ENCODE measurements at places on chromosomes 6 and 20.

GRCh38 chr6:102798636-102799035 lies 1405.1 kb downstream of the GRIK2 start:
- no peak for DNase-seq

- DNase-seq = no peak
Observed at GRCh38 chr20:57122536-57123489, 143.6 kb downstream of the BMP7 start.

- no peak for DNase-seq
Observed at GRCh38 chr6:157954150-157955117, 27.2 kb upstream of the SYNJ2 start.

DNA sequence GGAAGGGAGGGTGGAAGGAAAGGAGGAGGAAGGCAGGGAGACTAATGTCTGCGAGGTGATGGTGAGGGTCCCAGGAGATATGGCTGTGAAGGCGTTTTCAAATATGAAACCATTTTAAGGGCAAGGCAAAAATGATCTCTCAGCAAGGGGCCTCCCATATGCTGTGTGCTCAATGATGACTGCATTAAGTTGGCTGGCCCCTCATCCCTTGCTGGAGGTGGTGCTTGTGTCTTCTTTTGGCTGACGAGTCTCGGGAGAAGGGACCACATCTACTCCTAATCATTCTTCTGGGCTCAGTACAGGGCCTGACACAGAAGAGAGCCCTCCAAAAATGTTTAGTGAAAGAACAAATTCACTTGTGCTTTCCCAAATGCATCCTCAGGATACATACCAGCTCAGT lies 23.0 kb upstream of the MRPS18A start:
- DNase-seq = no peak

DNA sequence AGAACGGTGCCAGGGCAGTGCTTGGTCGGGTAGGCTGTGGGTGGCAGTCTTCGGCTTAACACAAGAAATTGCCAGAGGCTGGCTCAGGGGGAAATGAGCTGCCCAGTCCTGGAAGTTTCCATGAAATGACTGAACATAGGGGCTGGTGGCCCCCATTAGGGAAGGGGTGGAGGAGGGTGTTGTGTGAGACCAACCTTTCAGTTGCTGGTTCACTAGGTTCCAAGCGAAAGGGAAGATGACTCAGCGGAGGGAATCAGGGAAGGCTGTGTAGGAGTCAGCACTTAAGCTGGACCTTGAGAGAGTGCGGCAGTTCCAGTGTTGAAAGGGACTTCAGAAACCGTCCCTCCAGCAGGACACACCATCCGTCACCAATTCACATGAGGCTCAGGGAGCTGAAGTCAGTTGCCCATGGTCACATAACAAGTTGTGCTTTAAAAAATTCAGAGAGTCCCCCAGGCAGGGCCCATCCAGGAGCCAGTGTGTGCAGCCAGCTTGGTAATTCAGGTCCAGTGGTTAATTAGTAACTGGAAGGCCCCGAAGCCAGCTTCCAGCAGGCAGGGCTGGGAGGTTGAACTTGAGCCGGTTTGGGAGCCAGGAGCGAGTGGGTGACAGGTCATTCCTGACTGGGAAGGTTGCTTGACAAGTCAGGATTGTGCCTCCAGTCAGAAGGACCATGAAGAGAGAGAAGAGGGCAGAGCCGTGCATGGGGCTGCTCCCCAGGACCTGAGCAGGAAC lies at the start of gene SGK2:
Gene SGK2, plus strand, starts transcription at position 616 of the 735 bp plus-strand sequence. CDS start 7,469 bp downstream, outside the sequence.
- DNase-seq = no peak

DNA sequence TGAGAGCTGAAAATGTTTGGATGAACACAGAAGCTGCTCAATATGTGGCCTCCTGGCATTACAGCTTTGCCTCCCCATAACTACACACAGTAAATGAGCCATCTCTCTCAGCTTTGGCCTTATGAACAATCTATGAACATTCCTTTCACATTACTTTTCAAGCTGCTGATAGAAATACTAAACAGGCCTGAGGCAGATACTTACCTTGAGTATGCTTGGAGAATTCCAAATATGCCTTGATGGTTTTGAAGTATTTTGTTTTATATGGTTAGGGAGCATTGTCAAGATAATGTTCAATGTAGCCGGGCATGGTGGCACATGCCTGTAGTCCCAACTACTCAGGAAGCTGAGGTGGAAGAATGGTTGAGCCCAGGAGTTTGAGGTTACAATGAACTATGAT lies 104.5 kb downstream of the CD24 start:
- DNase-seq = no peak

DNA sequence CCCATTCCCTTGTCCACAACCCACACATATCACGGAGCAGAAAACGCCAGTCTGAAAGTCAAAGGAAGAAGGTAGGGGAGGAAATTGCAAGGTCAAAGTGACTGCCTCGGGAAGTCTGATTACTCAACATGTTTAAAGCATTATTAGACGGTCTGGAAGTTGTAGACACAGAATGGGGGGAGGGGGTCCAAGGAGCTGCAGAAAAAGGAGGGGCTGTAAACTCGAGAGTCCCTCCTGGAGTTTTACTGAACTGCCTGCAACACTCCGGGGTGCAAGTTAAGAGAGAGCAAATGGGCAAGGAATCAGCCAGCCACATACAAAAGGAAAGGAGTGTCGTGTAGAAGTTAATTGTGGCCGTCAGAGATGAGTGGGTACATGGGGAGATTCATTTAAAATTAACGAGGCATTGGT lies 417.7 kb upstream of the JARID2 start:
- no peak for DNase-seq

- no peak for DNase-seq
Observed at GRCh38 chr20:20897922-20898321, 185.5 kb upstream of the RALGAPA2 start.

GRCh38 chr6:51570168-51570921 lies 517.1 kb downstream of the PKHD1 start:
- DNase-seq = no peak

GRCh38 chr6:158500016-158500735 lies 59.7 kb upstream of the TMEM181 start:
- peak; percentile 38 for DNase-seq

DNA sequence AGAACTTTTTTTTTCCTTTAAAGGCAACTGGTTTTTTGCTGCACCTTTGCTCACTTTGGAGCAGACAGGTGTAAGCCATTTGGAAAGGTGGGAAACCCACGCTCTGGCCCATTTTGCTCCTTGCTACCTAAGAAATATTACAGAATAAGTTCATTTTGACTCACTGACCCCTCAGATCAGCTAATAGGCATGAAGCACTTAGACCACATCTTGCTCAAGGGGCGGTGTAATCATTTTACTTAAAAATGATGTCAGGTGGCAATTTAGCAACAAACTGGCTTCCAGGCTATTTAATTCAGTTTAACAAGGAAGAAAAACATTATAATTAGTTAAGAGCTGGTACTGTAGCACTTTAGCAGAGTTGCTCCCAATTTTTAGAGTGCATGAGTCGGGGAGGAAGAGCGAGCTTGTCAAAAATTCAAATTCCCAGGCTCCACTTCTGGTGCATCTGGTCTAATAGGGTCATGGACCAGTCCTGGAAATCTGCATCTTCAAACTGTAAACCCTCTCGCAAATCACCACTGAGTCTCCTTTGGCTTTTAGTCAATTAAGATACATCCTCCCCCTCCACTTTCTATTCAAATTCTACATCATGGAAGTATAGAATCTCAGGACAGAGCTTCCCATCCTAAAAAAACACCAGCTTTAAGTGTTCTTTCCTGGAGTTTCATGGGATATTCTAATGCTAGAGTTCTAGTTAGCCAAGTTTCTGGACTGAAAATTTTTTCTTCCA lies 38.2 kb downstream of the JAG1 start:
- no peak for DNase-seq

GRCh38 chr6:162056061-162056460 lies 671.5 kb downstream of the PRKN start:
- DNase-seq = no peak

DNA sequence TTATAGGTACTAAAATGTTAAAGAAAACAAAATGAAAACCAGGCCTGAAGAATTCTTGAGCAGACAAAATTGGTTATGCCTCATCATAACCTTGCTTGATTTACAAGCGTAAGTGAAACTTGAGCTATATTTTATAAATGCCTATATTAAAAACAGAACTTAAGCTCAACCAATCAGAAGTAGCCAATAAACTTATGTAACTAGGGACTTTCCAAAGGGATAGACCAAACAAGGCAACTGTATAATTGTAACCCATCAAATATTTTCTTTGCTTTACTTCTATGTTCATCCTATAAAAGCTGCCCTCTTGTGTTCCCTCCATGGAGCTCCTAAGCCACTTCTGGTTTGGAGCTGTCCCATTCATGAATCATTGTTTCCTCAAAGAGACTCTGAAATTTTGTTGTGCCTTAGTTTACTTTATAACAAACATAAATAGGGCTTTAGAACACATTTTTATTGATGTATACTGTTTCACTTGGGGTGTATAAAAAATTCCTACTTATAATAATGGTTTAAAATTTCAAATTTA lies 101.6 kb upstream of the CARMIL1 start:
- no peak for DNase-seq

- no peak for DNase-seq
Observed at GRCh38 chr6:27507041-27507956, 34.4 kb upstream of the ZNF184 start.

- DNase-seq = no peak
Observed at GRCh38 chr6:117985916-117986315, 78.9 kb downstream of the SLC35F1 start.

- no peak for DNase-seq
Observed at GRCh38 chr6:157571950-157572349, 191.0 kb downstream of the ZDHHC14 start.

- no peak for DNase-seq
Observed at GRCh38 chr6:30102414-30102969, 10.4 kb downstream of the TRIM31 start.

GRCh38 chr20:4490606-4491280 lies 231.0 kb upstream of the PRND start:
- no peak for DNase-seq

GRCh38 chr6:34465531-34466241 lies at the start of gene PACSIN1:
Gene PACSIN1, plus strand, starts transcription at chr6:34466076. Its CDS starts 60,230 bp downstream, at chr6:34526306.
- no peak for DNase-seq

- peak; percentile 58 for DNase-seq
Observed at GRCh38 chr6:30720738-30721197, 616 bp downstream of the TUBB start.

GRCh38 chr6:133594652-133595110 lies 294.2 kb upstream of the TCF21 start:
- DNase-seq = no peak

GRCh38 chr6:16238057-16238962 lies at the start of gene GMPR:
Gene GMPR, plus strand, starts transcription at chr6:16238587. Its CDS starts 107 bp downstream, at chr6:16238694.
- DNase-seq = peak; percentile 70

DNA sequence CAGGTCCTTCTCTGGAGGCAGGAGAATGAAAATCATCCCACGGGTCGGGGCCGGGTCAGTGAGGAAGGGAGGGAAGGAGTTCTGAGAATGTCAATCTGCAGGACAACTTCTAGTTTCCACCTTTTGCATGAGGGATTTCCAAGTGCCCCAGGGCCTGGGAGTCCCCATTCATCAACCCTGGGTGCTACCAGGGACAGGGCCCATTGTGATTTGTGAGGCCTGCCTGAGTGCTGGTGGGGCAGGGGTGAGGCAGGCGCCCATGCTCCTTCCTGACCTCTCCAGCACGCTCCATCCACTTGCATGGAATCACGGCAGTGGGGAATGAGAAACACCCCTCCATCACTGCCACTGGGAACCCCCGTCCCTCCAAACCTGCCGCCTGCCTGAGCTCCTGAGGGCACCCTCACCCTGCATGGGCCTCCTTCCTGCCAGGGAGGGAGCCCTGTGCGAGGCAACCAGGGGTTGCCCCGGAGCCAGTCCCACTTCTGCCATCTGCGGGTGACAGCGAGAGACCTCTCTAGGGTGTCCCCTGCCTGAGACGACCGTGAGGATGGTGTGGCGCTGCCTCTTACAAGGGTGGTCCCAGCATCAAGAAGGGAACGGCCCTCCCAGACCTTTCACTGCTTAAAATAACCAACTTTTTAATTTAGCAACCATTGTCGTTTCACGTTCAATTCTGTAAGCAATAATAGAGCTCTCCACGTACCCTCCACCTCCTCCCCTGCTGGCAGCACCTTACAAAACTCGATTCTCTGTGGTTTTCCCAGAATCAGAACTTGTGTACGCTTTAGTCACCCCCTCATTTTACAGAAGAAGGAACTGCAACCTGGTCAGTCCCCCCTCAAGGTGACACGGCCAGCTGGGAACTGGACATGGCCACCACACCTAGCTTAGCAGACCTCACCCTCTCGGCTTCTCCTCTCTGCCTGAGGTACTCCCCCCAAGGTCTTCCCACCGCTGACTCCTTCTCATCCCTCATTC lies 28.6 kb downstream of the PMEPA1 start:
- DNase-seq = no peak

DNA sequence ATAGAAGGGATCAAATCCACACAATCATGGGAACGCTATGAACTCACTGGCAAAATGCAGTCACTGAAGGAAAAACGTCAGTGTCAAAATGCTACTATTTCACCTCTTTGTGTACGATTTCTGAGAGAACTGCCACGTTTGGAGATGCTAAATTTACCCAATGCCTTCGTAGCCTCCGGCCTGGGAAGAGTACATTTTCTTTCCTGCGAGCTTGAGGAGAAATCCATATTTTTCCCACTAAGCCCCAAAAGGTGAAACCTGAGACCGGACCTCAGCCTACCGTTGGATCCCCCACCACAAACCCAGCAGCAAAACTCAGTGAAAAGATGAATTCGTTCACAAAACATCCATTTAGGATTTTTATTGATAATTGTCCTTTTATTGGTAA lies 131.7 kb downstream of the GPX5 start:
- DNase-seq = no peak

All from hypothalamus (tissue), 51 donors.